ENCODE measurements at places on chromosomes 2 and 18.
A peak's percentile ranks its signal among the peaks of the same experiment; 100 is the strongest.

- DNase-seq = no peak
Measured at GRCh38 chr18:70384181-70384790, 95.4 kb downstream of the SOCS6 start.

DNA sequence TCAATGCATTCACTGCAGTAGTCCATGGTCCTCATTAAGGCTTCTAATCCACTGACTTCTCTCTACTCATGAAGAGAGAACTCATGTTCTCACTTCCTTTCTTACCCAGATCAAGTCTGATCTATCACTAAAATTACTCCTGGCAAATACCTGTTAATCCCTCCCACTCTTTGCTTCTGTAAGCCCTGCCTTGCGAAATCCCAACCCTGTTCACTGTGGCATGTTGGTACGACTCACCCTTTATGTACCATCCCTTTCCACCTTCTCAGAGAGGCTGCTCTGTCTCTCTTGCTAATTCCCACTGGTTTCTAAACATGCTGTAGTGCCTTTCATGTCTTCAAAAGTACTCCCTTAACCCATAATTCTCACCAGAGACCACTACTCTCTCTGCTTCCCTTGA, 272.2 kb upstream of the ACVR2A start:
- no peak for DNase-seq

- no peak for DNase-seq
Measured at GRCh38 chr2:240103136-240103535, 33.0 kb downstream of the COPS9 start.

GRCh38 chr2:228509021-228509420, 327.5 kb upstream of the SPHKAP start:
- no peak for DNase-seq

GRCh38 chr18:75698861-75699260, 271.4 kb upstream of the SMIM21 start:
- DNase-seq = no peak

DNA sequence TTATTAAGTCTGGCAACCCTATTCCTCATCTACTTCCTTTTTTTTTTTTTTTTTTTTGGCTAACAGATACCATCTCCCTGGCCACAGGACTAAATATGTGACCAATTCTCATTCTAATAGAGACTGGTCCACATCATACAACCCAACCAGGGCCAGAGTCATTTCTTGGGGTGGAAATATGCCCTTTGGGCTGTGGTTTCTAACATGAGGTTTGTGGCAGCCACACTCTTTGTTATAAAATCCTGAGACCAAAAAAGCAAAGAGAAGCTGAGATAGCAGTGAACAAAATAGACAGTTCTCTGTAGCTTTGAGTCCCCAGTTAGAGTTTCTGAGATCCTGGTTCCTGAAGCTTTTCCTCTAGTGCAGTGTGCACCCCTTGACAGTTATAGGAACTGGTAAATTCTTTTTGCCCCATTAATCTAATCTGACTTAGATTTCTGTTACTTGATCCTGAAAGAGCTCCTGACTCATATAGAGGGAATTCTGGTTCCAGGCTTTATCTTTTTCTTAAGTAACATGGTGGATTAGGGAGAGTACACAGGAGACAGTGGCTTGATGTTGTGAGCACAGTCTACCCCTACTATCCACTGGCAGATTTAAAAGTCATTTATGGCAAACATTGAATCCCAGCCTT, 86.8 kb downstream of the MAIP1 start:
- no peak for DNase-seq

DNA sequence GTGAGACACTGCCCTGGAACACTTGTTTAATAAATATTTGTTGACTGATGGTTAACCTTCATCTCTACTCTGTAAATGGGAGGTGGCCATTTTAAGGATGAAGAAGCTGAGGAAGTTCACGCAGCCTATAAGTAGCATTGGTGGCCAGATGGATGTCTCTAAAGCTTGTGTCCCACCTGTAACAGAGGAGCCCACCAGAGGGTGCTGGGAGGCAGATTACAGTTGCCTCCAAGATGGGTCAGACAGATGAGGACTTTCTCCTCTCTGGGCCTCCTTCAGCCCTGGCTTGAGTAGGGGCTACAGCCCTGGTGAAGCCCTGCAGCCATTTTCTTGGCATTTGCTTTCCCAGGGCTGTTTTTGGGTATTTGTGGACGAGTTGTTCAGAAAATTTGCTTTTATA, 45.0 kb upstream of the MCFD2 start:
- no peak for DNase-seq

- DNase-seq = no peak
Measured at GRCh38 chr2:216340280-216340631, 32.0 kb downstream of the MARCHF4 start.

- no peak for DNase-seq
Measured at GRCh38 chr2:157785866-157786662, 90.1 kb downstream of the ACVR1 start.

DNA sequence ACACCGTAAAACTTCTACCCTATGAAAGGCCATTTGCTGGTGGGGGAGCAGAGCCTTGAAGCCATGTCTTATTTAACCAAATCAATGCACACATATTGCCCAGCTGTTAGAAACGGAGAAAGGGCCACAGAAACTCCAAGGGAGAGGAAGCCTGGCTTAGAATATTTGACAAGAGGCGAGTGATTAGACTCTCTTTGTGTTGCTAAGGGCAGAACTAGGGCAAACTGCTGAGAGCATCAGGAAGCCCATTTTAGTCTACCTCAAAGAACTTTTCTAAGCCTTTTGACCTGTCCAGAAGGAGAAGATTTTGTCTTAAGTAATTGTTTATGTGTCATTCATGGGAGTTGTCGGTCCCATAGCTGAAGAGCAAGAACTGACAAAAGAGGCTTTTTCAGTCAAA, 54.4 kb upstream of the CELF4 start:
- DNase-seq = no peak

DNA sequence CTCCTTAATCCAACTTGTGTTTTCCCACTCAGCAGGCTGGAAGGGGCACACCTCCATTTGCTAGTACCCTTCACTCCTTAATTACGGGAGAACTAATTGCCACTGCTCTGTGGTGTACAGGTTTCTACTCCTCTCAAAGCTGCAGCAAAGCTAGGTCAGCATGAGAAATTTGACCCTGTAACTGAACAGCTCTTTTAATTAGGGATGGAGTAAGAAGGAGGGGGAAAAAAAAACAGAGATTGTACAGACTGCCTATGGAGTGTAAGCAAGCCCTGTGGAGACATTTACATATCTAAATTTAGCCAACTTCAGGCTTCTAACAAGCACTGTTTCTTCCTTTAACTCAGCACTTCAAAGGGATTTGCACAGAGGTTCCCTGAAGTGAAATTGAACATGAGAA, 629.7 kb upstream of the SETBP1 start:
- DNase-seq = no peak

- DNase-seq = no peak
Measured at GRCh38 chr2:80248146-80248545, 56.4 kb downstream of the LRRTM1 start.

- DNase-seq = no peak
Measured at GRCh38 chr2:112493858-112494648, 12.1 kb downstream of the TTL start.

DNA sequence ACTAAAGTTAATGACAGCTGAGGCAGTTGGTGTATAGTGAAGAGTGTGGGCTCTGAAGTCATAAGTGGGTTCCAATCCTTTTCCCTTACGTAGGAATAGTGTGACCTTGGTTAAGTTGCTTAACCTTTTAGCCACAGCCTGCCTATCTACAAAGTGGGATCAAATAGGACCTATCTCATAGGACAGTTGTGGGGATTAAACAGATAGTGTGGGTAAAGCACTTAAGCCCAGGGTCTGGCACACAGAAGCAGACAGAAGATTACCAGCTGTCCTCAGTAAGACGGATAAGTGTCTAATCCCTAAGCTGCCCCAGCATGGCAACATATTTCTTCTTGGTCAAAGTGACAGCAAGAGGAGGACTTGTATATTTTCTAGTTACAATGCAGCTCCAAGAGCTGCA, 28.2 kb downstream of the UBE2F start:
- DNase-seq = no peak

DNA sequence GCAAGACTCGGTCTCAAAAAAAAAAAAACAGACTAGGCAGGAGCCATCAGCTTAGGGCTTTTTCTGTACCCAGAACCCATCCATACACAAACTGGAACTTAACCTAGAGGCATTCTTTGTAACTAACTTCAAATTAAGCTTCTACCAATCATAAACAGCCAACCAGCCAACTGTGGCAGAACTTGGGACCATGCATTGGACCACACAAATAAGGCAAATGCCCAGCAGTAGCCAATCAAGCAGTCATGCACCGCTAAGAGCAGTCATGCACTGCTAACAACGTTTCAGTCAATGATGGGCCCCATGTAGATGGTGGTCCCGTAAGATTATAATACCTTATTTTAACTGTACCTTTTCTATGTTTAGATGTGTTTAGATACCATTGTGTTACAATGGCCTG, 22.7 kb downstream of the TUBB6 start:
- no peak for DNase-seq

DNA sequence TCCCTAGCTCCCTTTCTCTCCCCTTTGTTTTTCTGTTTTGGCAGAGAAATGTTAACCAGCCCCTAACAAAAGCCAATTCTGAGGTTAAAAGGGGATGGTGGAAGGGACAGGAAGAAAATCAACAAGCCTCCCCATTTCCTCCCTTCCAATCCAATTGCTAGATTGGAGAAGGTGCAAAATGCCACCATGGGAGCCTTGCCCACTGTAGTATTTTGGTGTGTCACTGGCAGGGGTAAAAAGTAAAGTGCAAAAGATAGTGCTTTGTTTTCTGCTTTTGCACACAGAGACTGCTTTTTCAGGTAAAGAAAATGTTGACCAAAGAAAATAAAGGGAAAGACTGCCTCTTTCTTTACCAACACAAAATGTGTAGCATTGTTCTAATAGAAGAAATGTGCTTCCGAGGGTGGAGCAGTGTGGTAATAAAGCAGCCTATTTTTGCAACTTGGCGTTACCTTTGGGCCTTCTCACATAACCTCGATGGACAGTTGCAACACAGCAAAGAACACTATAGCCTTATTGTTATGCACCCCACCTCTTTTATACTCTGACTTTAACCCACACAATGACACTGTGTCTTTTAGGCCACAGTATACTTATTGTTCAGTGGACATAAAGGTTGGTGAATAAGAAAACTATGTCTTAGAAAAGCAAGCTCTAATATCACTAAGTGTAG, 861.8 kb downstream of the BCL11A start:
- DNase-seq = no peak

DNA sequence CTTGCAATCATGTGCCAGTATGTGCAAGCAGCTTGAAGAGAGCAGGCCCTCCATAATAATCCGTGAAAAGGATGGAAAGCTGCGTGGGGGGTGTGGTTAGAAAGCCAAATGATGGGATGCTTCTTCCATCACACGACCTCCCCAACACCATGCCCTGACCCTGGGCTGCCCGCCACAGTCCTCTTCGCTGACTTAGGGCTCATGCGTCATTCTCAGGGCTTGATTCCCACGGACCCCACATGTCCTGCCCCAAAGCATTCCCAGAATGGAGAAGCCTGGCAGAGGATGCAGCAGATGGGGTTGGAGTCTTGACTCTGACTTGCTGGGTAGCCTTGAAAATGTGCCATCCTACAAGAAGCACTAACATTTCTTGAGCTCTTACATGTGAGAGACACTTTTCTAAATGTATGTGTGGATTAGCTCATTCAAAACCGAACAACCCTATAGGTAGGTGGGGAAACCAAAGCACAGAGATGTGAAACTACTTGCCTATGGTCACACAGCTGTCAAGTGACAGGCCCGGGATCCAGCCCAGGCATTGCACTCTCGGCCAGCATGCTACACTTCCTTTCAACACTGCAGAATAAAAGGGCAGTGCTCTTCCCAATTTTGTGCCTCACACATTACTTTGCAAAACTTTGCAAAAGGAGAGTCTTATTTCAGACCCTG, 3.7 kb downstream of the TNS1 start:
- no peak for DNase-seq

DNA sequence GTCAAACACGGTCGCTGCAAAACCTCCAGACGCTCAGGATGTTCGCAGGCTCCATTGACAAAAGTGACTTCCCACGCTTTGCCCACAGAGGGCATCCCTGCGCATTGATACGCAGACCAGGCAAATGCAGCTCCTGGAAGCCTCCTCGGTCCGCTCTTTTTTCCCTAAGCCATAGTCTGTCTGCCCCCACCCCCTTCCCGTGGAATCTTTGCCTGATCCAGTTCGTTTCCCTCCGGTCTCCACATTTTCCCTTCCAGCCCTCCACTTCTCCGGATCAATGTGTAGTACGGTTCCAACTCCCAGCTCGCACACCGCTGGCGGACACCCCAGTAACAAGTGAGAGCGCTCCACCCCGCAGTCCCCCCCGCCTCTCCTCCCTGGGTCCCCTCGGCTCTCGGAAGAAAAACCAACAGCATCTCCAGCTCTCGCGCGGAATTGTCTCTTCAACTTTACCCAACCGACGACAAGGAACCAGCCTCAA, at the start of gene DCC:
DCC (plus strand) TSS at position 307 of the 481 bp plus-strand sequence. CDS start 591 bp downstream, outside the sequence.
- DNase-seq = no peak

- DNase-seq = no peak
Measured at GRCh38 chr2:160261732-160262131, 61.7 kb upstream of the ITGB6 start.

- no peak for DNase-seq
Measured at GRCh38 chr2:75241696-75242095, 42.4 kb upstream of the TACR1 start.

DNA sequence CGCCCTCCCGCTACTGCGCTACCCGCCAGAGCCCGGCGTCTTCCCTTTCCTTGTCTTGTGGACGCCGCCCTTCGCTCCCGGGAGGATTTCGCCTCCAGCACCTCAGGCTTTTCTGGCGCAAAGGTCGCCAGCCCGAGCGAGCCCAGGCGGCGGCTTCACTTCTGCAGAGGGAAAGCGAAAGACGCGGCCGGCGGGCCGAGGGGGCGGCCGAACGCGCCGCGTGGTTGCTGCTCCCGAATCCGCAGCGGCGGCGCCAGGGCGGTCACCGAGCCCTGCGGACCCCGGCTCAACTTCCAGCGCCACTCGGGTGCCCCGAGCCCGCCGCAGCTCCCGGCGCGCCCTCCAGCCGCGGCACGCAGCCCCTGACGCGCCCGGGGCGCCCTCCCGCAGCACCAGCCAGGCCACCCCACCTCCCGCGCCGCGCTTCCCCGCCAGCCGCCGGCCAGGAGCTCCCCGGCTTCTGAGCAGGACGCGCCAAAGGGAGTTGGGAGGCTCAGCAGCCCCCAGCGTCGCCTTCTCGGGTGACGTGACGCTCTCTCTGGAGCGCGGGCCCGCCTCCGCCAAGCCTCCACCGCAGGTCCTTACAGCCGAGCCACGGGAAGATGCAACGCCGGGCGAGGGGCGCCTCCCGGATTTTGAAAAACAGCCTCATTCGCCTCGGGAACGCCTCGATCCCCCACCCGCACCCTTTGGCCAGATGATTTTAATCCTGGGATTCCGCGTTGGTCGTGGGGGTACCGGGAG, 84.9 kb upstream of the EPB41L3 start:
- DNase-seq = peak; percentile 94

- DNase-seq = no peak
Measured at GRCh38 chr2:131145040-131145439, 39.9 kb downstream of the PLEKHB2 start.

GRCh38 chr2:69255760-69256159, 131.3 kb downstream of the GFPT1 start:
- DNase-seq = no peak
